ENCODE measurements at places on chromosomes 13 and 19.

DNA sequence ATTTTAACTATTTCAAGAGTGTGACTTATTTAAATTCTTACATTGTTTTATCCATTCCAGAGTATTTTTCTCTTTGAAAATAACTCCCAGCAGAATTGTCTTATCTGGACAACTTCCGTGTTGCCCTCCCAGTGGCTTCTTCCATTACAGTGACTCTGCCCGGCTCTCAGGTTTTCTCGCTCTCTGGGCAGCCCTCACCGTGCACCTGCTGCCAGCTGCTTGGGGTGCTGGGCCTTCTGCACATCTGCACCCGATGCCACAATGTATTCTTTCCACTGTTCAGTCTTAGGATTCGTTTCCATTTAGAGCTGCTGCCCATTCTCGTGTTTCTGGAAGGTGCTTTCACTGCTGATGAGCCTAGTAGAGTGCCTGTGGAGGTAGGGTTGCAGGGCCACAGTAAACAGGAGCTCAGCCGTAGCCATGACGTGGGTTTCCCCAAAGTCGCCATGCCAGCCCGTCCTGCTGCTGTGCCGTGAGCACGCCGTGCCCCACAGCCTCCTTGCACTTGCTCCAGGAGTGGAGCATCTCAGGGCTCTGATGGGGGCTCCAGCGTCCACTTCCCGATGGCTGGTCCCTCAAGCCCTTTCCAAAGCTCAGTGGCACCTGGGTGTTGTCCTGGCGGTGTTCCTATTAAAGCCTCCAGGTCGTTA lies 46.1 kb upstream of the DCUN1D2 start:
- DNase-seq, result no peak

GRCh38 chr13:98875146-98875729 lies 102.6 kb downstream of the DOCK9 start:
- DNase-seq, result no peak

- DNase-seq, result no peak
These were observed 306.2 kb downstream of the TEX29 start for GRCh38 chr13:111626371-111627305.

- peak; percentile 68 for DNase-seq
These were observed 83.2 kb upstream of the MCF2L start for GRCh38 chr13:112885782-112886268.

DNA sequence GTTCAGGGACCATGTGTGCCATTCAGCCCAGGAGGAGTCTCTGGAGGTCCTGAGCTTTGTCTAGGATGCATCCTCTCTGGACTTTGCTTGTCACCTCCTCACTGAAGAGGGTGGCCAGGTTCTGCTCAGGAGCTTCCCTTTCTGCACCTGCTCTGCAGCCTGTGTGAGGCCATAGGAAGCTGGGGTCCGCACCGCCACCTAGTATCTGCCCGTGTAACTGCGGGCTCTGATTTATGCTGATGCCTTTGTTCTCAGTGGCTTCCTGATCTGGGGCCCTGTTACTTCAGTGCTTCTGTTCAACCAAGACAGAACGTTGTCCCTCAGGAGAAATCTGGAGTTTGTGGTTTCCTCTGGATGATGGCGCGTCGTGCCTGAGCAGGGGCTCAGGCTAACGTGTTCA lies 15.5 kb downstream of the ZNF610 start:
- no peak for DNase-seq

DNA sequence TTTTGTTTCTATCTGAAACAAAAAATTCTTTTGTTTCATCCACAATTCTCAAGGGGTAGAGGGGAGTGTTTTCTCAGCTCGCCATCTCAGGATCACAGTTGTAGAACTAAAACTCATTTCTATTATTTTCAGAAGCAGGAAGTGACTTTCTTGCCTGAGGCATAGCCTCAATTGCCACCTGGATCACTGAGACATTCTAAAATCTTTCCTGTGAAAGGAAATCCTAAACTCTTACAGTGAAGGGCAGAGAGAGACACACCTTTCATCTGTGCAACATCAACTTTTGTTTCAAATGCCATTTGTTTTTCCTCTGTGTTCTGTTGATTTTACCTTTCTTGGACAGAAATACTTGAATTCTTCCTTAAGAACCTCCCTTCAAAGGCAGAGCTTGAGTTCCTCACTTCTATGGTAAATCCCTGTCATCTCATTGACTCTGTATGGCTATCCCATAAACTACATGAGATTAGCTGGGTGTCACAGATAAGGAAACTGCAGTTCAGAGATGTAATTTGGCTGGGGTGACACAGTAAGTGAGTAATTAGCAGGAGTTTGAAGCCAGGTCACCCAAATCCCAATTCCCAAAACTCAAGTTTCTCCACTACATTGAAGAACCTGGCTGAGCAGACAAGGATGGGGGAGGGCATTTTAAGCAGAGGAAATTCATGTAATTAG lies 224.4 kb upstream of the HTR2A start:
- no peak for DNase-seq

- DNase-seq, result peak; percentile 65
These were observed 46.2 kb downstream of the ING1 start for GRCh38 chr13:110759710-110760109.

DNA sequence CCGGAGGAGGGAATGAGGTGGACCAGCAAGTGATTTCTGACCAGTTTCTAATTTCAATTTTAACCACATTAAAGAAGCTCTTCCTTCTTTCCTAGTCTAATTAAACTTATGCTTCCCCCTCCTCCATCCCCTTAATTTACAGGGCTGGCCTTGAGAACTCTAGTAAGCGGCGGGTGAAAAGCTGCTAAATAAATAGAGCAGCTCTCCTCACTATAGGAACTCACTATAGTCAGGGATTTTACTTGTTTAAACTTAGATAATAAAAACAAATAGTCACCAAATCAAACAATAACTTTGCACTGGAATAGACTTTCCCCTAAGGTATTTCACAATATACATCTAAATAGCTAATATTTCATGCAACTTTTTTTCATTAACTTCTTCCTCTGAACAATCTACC lies 1838.2 kb upstream of the PRR20A start:
- no peak for DNase-seq

- DNase-seq, result no peak
These were observed 3.1 kb upstream of the GRK1 start for GRCh38 chr13:113663934-113664333.

DNA sequence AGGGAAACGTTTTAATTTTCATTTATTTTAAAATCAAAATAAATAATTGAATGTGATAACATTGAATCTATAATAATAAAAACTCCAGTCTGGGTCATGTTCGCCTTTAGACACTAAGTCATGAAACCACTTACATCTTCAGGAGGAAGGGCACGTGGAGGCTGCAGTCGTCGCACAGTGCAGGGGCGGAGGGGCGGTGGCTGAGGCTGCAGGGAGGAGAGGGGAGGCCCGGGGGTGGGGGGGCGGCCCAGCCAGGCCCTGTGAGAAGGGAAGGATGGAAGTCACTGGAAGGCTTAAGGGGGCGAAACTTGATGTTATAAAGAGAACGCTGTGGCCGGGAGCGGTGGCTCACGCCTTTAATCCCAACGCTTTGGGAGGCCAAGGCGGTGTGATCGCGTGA lies 14.9 kb upstream of the LATS2 start:
- DNase-seq, result no peak

- DNase-seq, result peak; percentile 59
These were observed 1077.3 kb upstream of the MIR17HG start for GRCh38 chr13:90270226-90270625.

GRCh38 chr13:49388091-49388635 lies 55.7 kb downstream of the CAB39L start:
- DNase-seq, result no peak

GRCh38 chr13:113150550-113151365 lies 7.7 kb upstream of the PROZ start:
- DNase-seq, result no peak

- no peak for DNase-seq
These were observed 26.3 kb downstream of the STARD13 start for GRCh38 chr13:33259296-33259695.

DNA sequence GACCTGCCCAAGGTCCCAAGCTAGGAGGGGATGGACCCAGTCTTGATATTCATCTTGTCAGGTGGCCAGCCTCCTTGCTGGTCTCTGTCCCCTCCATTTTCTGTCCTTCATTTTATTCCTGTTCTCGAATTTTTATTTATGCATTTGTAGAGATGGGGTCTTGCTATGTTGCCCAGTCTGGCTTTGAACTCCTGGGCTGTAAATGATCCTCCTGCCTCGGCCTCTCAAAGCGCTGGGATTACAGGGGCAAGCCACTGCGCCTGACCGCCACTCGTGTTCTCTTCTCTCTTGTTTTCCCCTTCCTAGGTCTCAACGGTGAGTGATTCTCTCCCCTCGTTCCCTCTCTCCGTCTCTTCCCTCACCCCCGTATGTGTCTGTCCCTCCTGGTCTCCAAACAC lies 10.6 kb upstream of the TPRX2 start:
- DNase-seq, result no peak

- DNase-seq, result no peak
These were observed 3.8 kb upstream of the KCNRG start for GRCh38 chr13:50011461-50011860.

GRCh38 chr19:1874554-1875185 lies 10.6 kb downstream of the ABHD17A start:
- DNase-seq, result no peak

DNA sequence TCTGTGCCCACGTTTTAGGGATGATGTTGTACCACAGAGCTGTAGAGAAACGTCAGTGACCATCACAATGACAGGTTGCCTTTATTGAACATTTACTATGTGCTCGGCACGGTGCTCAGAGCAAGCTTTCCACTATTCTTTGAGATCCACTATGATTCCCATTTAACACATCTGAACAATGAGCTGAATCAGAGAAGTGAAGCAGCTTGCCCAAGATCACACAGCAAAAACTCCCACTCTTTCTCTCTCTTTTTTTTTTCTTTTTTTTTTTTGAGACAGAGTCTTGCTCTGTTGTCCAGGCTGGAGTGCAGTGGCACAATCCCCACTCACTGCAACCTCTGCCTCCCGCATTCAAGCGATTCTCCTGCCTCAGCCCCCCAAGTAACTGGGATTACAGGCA lies 8.1 kb upstream of the TNFSF9 start:
- no peak for DNase-seq

Measured in fibroblast of upper back skin (primary cell).